H1 (cell line): ENCODE measurements at places on chromosomes 16 and 17. TPM values are rescaled to one million over a fixed set of nuclear protein-coding genes. Genes with fewer than 3 reads are reported as not detected.
A peak's percentile ranks its signal among the peaks of the same experiment; 100 is the strongest.

DNA sequence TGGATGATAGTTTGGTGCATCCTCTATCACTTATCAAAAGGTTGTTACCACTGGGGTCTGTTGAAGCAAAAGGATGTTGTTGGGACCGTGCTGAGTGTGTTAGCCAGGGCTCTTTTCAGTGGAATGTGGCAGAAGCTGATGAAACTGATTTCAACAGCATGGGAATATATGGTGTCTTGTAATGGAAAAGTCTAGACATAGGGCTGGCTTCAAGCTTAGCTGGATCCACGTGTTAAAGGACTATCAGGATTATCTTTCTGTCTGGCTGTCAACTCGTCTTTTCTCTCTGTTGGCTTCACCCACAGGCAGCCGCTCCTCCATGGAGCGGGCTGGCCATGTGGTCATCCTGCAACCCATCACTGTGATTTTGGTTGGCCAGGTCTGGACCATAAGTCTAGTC, 8.7 kb downstream of the SNX29 start:
- no peak overlapping the region for H3K27ac ChIP-seq
- H3K4me3 ChIP-seq = no peak overlapping the region
- H3K36me3 ChIP-seq = no peaks in the 10 kb centered on the region
- no peaks in the 10 kb centered on the region for H3K27me3 ChIP-seq

GRCh38 chr17:50420419-50421112, 5.5 kb upstream of the ACSF2 start:
- no peaks in the 10 kb centered on the region; the same call in 1 of the 2 replicates for H3K27me3 ChIP-seq
- H3K27ac ChIP-seq = no peak overlapping the region
- peaks cover 4% of the 10 kb centered on the region; the same call in 1 of the 2 replicates for H3K4me1 ChIP-seq
- no peak for DNase-seq
- no peak overlapping the region for H3K4me3 ChIP-seq
- no peaks in the 10 kb centered on the region for H3K36me3 ChIP-seq

DNA sequence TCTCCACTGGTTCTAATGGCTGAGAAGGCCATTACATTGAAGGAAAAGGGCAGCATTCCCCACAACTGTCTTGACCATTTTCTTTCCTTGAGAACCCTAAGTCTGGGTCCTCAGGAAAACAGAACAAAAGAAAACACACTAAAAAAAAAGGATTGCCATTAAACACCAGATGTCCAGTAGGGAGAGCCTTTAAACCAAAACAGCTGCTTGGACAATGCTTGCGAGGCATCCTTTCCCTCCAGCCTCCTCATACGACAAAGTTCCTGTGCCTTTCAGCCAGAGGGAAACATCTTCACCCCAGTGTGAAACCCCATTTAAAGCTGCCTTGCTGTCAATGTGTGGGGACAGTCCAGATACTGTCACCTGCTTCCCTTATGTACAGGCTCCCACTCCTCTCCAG, 74.3 kb downstream of the MMD start:
- H3K4me3 ChIP-seq = no peak overlapping the region
- no peak for DNase-seq
- H3K36me3 ChIP-seq = no peaks in the 10 kb centered on the region
- H3K27me3 ChIP-seq = no peaks in the 10 kb centered on the region

GRCh38 chr17:40347319-40348135, 17.0 kb downstream of the GJD3 start:
- H3K4me3 ChIP-seq = peak overlapping the region; percentile 7; the same call in 1 of the 2 replicates
- no peak overlapping the region for H3K27ac ChIP-seq
- H3K36me3 ChIP-seq = no peaks in the 10 kb centered on the region
- DNase-seq = no peak

DNA sequence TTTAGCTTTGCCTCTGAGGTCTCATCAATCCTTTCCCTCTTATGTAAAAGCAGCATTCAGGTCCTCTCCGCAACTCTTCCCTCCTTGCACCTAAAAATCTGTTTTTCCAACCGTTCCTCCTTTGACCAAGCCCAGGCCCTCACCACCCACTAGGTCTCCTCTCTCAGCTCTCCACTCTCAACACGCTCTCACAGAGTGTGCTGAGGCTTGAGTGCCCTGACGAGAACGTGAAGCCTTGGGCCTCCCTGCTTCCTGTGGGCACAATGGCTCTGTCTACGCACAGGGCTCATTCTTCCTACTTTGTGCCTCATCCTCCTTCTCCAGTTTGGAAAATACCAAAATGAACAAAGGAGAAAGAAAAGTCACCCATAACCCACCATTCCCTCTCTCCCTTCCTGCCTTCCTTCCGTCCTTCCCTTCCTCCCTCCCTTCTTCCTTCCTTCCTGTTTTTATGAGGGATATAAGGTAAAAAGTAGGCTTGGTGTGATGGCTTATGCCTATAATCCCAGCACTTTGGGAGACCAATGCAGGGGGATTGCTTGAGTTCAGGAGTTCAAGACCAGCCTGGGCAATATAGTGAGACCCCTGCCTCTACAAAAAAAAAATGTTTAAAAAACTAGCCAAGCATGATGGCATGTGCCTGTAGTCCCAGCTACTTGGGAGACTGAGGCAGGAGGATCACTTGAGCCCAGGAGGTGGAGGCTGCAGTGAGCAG, 31.3 kb upstream of the SLC39A11 start:
- H3K27ac ChIP-seq = no peak overlapping the region
- H3K4me3 ChIP-seq = no peak overlapping the region
- no peaks in the 10 kb centered on the region for H3K4me1 ChIP-seq
- DNase-seq = no peak
- H3K27me3 ChIP-seq = no peaks in the 10 kb centered on the region

DNA sequence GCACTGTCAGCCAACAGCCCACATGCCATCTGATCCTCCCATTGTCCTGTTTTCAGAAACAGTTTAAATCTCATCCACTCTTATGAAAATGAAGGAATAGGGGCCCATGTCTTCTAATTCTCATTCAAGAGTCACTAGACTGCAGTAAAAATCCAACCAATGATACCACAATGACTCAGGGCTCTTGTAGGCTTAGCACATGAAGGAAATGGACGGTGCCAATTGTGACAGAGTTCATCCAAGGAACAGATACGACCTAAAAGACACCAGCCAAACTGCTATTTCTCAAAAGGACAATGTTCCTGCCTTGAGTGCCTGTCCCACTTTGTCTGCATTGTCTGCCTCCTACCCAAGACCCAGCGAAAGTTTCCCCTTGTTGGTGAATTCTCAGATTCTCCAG, 204.8 kb upstream of the COX10 start:
- H3K27ac ChIP-seq = no peak overlapping the region
- no peak overlapping the region for H3K4me3 ChIP-seq
- H3K27me3 ChIP-seq = no peaks in the 10 kb centered on the region
- no peak for DNase-seq
- no peaks in the 10 kb centered on the region for H3K36me3 ChIP-seq

DNA sequence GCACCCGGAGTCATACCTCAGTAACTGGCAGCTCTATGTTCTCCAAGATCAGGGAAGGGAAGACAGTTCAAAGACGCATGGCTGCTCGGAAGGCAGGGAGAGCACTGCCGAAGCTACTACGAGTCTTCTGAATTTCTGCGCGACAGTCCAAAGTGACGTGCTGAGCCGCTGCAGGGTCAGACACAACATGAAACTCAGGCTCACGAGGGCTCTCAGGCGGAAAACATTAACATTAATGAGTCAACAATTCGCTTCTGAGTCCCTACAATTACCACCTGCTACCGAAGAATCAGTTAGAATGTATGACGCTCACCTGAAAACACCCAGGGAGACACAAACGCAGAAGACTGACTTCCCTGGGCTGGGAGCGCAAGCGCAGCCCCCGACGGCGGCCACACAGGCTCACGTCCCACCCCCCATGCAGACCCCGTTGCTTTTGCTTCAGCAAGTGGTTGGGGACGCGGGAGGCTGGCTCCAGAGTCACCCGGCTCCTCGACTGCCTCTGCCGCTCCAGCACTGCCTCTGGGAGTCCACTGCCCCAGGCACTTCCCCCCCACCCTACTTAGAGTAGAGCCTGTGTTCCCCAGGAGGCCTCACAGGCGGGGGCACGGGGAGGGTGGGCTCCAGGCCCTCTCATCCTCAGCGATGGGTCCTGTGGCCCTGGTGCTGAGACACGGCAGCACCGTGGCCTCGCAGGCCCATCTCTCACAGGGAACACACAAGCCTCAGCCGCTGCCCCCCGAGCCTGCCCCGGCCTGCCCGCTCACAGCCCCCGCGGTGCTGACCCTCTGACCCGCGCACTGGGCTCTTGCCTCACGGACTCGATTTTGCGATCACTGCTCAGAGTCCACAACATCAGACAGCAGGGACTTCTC, 38.9 kb downstream of the LMF1 start:
- peaks cover 1% of the 10 kb centered on the region; the same call in 1 of the 2 replicates for H3K4me1 ChIP-seq
- no peak overlapping the region for H3K4me3 ChIP-seq
- H3K27me3 ChIP-seq = no peaks in the 10 kb centered on the region
- H3K36me3 ChIP-seq = no peaks in the 10 kb centered on the region
- H3K27ac ChIP-seq = no peak overlapping the region

DNA sequence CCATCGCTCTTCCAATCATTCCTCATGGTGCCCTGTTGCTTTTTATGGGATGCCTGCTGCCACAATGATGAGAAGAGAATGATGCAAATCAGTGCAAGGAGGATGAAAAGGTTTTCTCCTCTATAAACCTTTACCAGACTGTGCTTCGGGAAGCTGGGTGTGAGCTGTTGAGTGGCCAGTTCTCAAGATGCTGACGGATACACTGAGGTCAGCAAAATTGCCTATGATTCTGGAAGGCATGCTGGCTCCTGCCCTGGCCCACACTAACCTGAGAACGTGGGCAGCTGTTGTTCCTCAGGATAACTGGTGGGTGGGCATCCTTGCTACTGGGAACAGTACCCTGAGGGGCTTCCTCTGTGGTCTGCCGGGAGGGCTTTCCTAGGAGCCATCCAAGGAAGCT, 795 bp upstream of the PIRT start:
- H3K4me3 ChIP-seq = no peak overlapping the region
- no peaks in the 10 kb centered on the region; the same call in 1 of the 2 replicates for H3K4me1 ChIP-seq
- peaks cover 2% of the 10 kb centered on the region; the same call in 1 of the 2 replicates for H3K27me3 ChIP-seq
- no peak for DNase-seq
- no peaks in the 10 kb centered on the region for H3K36me3 ChIP-seq
- H3K27ac ChIP-seq = no peak overlapping the region

GRCh38 chr16:81537721-81538561, 93.3 kb downstream of the CMIP start:
- no peak overlapping the region for H3K4me3 ChIP-seq
- no peaks in the 10 kb centered on the region for H3K36me3 ChIP-seq
- no peak for DNase-seq
- H3K4me1 ChIP-seq = peaks cover 2% of the 10 kb centered on the region; the same call in 1 of the 2 replicates
- no peak overlapping the region for H3K27ac ChIP-seq
- H3K27me3 ChIP-seq = no peaks in the 10 kb centered on the region

- H3K27ac ChIP-seq = no peak overlapping the region
- no peak overlapping the region for H3K4me3 ChIP-seq
- no peaks in the 10 kb centered on the region for H3K27me3 ChIP-seq
- H3K36me3 ChIP-seq = no peaks in the 10 kb centered on the region; the same call in 1 of the 2 replicates
These were observed 10.2 kb downstream of the CRYBA1 start for GRCh38 chr17:29256735-29257466.

DNA sequence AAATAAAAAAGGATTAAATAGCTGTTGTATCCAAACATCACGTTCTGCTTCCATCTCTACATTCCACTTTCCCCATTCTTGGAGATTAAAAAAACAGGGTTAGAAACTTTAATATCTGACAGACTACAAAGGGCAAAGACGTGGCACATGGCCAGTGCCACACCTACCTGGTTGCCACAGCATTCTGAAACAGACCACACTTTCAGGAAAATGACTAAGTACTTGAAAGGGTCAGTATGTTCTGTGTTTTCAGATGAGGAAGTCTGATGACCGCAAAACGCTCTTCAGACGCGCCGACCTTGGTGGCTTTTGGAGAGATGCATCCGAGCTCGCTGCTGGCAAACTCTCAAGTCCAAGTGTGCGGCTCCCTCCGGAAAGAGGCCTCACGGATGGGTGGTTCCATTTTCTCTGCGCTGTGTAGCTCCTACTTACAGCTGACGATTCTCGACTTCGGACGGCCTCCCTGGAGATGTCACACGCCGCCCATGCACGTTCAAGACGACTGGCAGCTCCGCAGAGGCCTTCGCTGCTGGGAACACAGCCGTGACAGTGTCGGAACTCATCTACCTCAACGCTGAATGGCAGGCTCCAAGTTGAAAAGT, 15.5 kb downstream of the MAP1LC3B start:
- H3K27me3 ChIP-seq = no peaks in the 10 kb centered on the region
- no peaks in the 10 kb centered on the region for H3K4me1 ChIP-seq
- no peak for DNase-seq
- peaks cover 36% of the 10 kb centered on the region for H3K36me3 ChIP-seq
- no peak overlapping the region; the same call in 1 of the 2 replicates for H3K27ac ChIP-seq

GRCh38 chr16:1026057-1026783, 44.6 kb downstream of the SOX8 start:
- no peak overlapping the region for H3K27ac ChIP-seq
- no peak overlapping the region for H3K4me3 ChIP-seq
- no peaks in the 10 kb centered on the region for H3K27me3 ChIP-seq
- H3K4me1 ChIP-seq = no peaks in the 10 kb centered on the region
- DNase-seq = no peak

DNA sequence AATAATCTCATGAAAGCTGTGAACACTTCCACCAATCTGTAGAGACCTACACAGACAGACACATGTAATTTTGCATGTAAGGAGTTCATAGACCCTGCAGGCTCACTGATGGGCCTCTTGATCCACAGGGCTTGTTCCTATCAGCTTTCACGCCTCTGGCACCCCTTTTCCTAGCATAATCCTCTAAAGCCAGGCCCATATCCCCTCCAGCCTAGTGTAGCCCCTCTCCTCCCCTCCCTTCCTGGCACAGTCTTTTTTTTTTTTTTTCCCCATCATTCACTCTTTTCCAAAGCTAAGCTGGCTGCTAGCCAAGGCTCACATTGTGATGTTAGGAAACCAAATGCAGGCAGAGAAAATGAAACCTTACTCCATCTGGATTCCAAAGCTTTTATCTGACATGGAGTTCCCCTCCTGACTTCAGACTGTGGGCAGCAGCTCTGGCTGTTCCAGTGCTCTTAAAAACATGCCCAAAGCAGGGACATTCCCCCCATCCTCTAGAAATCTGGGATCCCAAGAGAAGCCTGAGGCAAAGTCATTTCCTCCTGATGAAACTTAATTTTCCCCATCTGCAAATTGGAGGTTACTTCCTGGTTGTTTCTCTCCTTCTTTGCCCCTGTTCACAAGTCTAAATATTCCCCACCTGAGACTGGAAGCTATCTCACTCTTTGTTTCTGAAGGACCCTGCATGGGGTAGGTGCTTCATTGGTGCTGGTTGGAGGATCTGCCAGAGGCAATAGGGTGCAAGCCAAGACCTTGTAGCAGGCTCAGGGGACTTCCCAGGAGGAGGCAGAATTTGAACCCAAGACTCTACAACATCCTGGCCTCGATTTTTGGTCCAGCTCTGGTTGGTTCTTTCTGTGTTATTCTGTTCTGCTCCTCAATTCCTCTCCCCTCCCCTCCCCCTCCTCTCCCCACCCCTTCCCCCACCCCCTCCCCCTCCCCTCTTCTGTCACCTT, 9.9 kb upstream of the CCL5 start:
- no peak for DNase-seq
- H3K27me3 ChIP-seq = no peaks in the 10 kb centered on the region
- H3K27ac ChIP-seq = no peak overlapping the region
- H3K36me3 ChIP-seq = no peaks in the 10 kb centered on the region
- peaks cover 8% of the 10 kb centered on the region; the same call in 1 of the 2 replicates for H3K4me1 ChIP-seq

The CLEC10A gene
- polyA plus RNA-seq = 0.17 TPM in 1 of 2 replicates, not detected in the other

The OR3A3 gene
- polyA plus RNA-seq = not detected in 2 replicates

The CES1 gene
- polyA plus RNA-seq = 0.80 and 0.91 TPM in 2 replicates

The EIF1 gene
- polyA plus RNA-seq = 89.3 and 175 TPM in 2 replicates

The TM4SF5 gene
- not detected in 2 replicates for polyA plus RNA-seq

The BFAR gene
- 48.2 and 56.9 TPM in 2 replicates for polyA plus RNA-seq

The CLEC19A gene
- polyA plus RNA-seq = 0.88 and 1.5 TPM in 2 replicates

The ZDHHC1 gene
- 4.9 and 7.5 TPM in 2 replicates for polyA plus RNA-seq
